ENCODE measurements at places on chromosomes 5 and 9.
A peak's percentile ranks its signal among the peaks of the same experiment; 100 is the strongest.

DNA sequence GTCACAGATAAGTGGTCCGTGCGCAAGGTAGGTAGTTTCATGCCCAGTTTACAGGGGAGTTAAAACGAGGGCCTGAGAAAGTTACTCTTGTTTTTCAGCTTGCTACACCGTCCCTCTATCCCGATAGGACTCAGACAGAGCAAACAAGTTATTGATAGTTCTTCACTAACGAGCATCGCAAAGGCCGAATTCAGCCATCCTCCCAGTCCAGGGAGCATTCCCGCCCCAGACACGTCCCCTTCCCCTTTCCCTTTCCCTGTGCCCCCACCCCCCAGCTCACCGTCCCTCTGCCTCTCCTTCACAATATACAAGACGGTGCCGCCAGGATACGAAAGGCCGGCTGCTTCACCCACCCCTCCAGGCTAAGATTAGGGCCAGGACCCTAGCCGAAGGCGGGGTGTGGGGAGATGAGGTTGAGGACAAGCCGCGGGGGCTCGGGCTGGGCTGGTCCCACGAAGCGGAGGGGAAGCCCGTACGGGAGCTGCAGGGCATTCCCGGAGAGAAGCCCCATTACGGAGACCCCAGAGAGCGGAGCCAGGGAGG, 599 bp downstream of the KIAA1191 start:
- peak; percentile 5 for DNase-seq

DNA sequence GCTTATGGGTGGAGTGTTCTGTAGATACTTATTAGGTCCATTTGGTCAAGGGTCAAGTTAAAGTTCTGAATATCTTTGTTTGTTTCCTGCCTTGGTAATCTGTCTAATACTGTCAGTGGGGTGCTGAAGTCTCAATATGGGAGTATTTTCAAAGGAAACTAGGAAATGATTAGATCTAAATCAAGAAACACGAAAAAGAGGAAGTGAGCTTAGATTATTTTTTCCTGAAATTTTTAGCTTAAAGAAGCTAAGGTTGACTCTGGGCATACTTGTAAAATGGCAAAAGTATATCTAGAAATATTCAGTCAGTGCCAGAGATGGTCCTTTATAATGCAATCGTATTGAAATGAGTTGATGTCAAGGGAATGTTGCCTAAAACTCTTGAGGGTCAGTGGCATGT, 313.5 kb downstream of the ICE1 start:
- DNase-seq = no peak

GRCh38 chr5:169226895-169227294, 74.0 kb downstream of the SLIT3 start:
- no peak for DNase-seq

- DNase-seq = no peak
Measured at GRCh38 chr5:176857894-176858273, 41.3 kb downstream of the HK3 start.

GRCh38 chr5:60382716-60383115, 317.2 kb downstream of the DEPDC1B start:
- DNase-seq = peak; percentile 43

DNA sequence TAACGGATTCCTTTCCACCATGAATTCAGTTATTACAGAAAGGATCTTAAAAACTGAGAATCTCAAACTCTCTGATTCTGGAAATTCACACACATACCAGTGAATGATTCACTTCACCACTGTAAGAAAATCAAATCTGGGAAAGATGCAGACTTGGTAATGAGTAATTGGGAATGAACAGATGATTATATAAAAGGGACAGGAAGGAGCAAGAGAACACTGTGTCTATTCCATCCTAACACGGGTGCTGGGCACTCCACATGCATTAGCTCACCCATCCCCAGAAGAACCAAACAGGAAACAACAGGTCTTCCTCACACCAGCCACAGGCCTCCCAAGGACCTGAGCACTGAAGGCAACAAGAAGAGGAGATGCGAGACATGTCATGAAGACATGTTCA, 74.8 kb upstream of the ZNF622 start:
- DNase-seq = no peak
